ENCODE measurements at places on chromosomes 13 and 19.

GRCh38 chr13:44868397-44868796, 120.9 kb downstream of the NUFIP1 start:
- no peak for DNase-seq

DNA sequence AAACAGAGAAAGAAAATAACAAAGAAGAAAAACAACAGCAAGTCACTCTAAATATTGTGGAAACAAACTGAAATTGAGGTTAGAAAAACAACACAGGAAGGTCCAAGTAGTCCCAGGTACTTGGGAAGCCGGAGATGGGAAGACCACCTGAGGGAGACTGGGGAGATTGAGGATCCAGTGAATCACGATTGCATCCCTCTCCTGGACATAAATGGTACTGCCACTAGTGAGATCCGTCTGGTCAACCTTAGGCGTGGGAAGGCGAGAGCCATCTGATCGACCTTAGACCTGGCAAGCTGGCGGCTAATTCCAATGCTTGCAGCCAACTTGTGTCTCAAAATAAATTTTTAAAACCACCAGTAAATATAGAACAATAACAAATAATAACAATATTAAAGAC, 81.9 kb downstream of the ZNF726 start:
- DNase-seq, result no peak

DNA sequence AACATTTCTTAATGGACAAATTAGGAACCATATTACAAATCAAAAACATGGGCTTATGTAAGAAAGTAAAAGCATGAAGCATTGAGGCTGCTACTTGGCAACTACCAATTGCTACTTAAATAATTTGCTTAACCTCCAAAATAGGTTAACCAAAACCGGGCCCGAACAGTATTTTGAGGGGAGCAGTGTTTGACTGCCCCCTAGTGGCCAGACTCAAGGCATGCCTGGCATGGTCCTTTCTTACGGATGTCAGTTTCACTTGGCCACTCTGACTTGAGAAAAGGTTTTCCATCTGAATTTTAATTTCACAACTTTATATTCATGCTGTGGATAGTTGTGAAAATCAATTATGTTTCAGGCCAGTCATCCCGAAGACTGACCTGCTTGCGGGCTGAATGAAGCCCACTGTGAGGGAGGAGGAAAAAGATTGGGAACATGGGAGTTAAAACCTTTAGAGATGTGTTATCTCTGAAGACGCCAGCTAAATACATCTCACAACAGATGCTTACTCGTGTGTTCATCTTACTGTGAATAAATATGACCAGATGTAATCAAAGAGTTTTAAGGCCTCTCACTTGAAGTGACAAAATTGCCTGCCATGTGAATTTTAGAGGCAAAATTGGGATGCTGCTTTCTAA, 2.9 kb downstream of the RXFP2 start:
- DNase-seq, result peak; percentile 38

- no peak for DNase-seq
Observed at GRCh38 chr13:89455741-89456140, 1784.6 kb downstream of the SLITRK5 start.

GRCh38 chr13:28582892-28583240, 76.1 kb upstream of the POMP start:
- DNase-seq, result no peak

- no peak for DNase-seq
Observed at GRCh38 chr13:101835920-101836319, 383.4 kb downstream of the ITGBL1 start.

- peak; percentile 38 for DNase-seq
Observed at GRCh38 chr13:113815151-113816058, 48.5 kb downstream of the GAS6 start.

DNA sequence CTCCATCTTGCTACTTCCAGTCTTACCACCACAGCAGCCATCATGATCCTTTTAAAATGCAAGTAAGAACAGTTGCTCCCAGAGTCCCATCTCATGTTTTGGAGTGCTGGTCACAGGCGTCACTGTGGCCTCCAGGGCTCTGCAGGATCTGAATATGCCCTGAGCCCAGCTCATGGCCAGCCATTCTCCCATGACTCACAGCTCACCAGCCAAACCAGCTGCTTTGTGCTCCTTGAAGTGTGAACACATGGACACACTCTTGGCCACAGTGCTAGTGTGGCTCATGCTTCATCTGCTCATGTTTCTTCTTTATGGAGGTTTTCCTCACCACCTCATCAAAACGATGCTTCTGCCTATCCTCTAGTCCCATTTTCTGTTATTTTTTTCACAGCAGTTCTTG, 466.5 kb downstream of the UQCRFS1 start:
- DNase-seq, result no peak

DNA sequence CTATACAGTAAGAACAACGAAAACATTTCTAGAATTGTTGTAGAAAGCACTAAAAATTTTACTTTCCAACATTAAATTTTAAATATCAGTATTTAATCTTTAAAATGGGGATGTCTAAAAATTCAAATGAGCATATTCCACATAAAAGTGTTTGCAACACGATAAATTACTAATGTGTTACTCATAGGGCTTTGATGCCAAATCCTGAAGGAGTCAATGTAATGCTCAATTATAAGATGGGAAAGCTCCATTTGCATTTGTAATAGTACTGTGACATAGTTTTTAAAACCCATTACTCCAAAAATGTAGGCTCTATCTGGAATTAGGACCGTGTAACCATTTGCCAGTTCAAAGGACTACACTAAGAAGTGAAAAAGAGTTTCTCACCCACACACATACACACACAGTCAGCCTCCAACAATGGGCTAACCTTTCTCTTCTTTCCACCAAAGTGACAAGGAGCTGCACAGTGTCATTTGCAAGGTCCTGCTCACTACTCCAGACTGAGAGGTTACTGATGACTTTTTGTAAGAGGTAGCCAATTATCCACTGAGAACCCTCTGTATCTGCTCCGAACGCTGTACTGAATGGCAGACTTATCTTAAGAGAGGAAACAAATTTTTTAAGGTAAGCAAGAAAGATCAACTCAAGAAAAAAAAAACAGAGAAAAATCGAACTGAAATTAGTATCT, 26.1 kb upstream of the EEF1AKMT1 start:
- DNase-seq, result no peak

DNA sequence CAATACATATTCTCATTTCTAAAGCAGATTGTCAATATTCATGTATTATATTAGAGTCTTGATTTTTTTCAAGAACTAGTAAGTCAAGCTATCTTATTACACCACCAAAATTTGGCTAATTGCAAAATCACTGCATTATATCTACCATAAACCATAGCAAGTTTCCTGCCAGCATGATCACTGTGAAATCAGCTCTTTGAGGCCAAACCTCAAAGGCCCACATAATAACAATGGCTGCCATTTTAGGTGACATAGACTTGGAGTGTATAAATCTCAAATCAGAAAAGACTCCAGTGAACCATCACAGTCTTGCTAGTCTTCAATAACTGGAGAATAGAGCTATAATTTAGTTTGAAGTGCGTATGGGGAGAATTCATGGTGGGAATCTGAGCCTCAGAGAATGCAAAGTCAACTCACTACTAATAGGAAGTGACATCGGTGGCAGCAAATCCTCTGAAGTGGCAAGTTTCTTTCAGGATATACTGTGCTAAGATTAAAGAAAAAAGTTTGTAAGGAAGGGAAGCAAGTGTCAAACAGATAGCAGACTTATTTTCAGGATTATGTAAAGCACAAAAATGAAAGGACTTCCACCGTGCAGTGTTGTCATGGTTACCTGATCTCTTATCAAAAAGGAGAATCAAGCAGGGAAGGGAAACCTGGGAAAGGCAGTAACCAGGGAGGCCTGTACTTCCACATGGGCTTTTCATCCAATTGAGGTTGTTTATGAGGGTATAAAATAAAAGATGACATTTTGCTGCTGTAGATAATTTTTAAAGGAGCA, 117.4 kb upstream of the FNDC3A start:
- DNase-seq, result no peak

GRCh38 chr13:112215871-112216270, 148.9 kb downstream of the SOX1 start:
- no peak for DNase-seq

DNA sequence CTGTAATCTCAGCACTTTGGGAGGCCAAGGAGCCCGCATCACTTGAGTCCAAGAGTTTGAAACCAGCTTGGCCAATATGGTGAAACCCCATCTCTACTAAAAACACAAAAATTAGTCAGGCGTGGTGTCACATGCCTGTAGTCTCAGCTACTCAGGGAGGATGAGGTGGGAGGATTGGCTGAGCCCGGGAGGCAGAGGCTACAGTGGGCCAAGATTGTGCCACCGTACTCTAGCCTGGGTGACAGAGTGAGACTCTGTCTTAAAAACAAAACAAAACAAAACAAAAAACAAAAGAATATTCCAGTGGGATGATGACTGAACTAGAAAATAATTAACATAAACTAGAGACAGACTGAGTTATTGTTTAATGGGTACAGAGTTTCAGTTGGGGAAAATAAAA, 81.7 kb upstream of the ABCC4 start:
- no peak for DNase-seq

DNA sequence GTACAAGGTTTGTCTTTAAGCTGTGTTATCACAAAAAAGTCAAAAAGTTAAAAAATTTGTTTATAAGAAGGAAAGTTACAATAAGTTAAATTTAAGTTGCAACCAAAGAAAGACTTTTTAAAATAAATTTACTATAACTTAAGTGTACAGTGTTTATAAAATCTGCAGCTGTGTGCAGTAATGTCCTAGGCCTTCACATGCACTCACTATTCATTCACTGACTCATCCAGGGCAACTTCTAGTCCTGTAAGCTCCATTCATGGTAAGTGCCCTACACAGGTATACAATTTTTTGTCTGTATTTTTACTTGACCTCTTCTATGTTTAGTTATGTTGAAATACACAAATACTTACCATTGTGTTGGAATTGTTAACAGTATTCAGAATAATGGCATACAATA, 667.9 kb upstream of the SLITRK5 start:
- DNase-seq, result no peak

DNA sequence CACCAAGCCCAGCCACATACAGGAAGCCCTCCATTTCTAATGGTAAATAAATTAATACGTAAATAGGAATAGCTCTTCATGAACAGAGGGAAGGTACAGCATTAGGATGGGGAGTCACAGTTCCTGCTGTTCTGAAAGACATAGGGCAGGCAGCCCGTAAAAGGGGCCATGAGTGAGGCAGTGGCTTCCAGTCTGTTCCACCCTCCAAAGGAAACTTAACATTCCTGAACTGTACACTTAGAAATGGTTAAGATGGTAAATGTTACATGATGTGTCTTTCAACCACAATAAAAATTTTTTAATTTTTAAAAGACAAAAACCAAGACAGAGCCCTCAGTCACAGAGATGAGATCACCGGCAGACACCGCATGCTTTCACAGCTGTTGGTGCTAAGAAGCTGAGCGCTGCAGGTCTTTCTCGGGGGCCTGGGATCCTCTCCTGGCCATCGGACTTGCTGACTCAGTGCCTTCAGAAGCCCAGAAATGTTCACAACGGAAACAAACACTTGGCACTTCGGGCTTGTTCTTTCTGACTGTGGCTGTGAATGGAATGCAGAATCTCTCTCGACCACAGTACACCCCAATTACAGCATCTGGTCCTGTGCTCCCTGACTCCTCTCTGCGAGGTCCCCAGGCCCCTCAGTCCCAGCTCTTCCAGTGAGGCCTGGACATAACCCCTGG, 36.4 kb downstream of the EPS15L1 start:
- DNase-seq, result no peak

DNA sequence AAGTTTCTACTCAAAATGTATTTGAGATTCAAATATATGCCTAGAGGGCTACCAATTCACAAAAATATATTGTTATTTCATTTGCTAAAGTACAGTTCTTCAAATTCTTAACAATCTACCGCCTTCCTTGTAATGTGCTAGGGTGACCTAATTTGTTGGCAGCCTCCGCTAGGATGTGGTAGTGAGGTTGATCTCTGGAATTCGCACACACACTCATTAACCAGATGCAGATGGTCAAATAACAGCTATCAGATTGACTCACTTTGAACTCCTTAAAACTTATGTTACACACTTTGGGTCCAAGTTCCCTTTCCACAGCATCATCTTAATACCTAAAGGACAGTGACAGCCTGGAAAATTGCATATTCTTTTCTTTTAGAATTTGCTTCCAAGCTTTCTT, 367.3 kb downstream of the DCT start:
- DNase-seq, result no peak

DNA sequence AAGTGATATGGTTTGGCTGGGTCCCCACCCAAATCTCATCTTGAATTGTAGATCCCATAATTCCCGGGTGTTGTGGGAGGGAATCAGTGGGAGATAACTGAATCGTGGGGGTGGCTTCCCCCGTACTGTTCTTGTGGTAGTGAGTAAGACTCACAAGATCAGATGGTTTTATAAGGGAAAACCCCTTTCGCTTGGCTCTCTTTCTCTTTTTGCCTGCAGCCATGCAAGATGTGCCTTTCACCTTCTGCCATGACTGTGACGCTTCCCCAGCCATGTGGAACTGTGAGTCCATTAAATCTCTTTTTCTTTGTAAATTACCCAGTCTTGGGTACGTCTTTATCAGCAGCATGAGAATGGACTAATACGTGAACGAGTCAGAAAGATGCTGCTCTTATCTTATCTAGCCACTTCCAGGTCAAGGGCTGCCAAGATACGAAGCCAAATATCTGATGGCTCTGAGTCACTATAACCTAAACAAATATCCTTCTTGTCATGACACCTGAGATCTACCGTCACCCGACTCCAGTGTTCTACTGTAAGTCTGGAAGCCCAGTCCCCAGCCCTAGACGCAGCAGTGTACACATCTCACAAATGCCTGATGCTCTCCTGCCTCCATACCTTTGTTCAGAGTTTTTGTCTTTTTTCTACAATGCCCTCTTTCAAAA, 45.9 kb downstream of the SLC15A1 start:
- DNase-seq, result no peak

DNA sequence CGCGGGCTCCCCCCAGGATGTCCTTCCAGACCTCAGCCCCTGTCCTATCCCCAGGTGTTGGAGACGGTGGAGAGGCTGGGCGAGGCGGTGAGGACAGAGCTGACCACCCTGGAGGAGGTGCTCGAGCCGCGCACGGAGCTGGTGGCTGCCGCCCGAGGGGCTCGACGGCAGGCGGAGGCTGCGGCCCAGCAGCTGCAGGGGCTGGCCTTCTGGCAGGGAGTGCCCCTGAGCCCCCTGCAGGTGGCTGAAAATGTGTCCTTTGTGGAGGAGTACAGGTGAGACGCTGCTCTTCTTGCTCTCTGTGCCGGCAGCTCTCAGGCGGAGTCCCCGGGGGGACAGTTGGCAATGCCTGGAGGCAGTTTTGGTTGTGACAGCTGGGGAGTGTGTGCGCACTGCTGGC, 6.9 kb downstream of the TTYH1 start:
- DNase-seq, result no peak

- DNase-seq, result no peak
Observed at GRCh38 chr13:73090116-73090822, 31.5 kb downstream of the KLF5 start.

DNA sequence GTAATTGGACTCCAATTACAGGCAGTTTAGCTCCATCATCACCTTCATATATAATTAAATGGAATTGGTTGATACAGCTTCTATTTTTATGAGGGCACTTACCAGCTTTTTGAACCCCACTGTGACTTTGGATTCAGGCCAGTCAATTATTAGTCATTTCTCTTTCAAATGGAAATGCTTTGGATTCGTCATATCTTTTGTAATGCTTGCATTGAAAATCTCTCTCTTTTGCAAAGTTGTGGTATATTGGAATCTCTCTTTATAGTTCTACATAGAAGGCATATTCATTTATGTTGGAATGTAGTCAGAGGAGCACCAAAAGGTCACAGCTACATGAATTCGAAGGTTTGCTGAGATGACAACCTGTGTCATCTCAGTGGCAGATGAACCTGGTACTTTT, 1074.3 kb upstream of the SLC10A2 start:
- DNase-seq, result no peak

GRCh38 chr19:30497034-30497433, 124.8 kb downstream of the ZNF536 start:
- DNase-seq, result no peak

All from T-helper 2 cell treated with Interferon-gamma antibody and Interleukin-4, amounts not matched to agents 5 μg/mL and 100 μg/mL, for 36 hours (primary cell).